Umbilical cord (tissue), 2 donors: ENCODE measurements at places on chromosomes 6 and 20. TPM values are rescaled to one million over a fixed set of nuclear protein-coding genes. Genes with fewer than 3 reads are reported as not detected.

The PBOV1 gene
- total RNA-seq, result 2.2 TPM

DNA sequence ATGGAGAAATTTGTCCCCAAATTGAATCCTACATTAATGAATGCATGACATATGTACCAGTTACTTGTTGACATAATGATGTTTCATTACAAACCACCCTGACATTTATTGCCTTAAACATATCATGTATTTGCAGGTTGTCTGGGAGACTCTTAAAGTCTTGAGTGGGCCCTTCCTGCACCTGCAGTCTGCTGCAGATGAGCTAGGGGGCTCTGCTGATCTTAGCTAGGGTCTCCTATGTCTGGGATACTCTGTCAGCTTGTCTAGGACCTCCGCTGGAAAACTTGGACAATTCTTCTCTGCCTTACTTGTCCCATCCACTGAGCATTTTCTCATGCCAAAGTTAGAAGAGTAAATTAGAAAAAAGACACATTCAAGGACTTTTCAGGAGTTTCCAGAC lies 581.6 kb downstream of the HAO1 start:
- DNase-seq, result no peak

- no peak for DNase-seq
Observed at GRCh38 chr20:33858666-33859065, 47.5 kb downstream of the CHMP4B start.

The TFB1M gene
- 14.0 TPM for total RNA-seq
